G401 (cell line): ENCODE measurements at places on chromosomes 5 and 9. TPM values are rescaled to one million over a fixed set of nuclear protein-coding genes. Genes with fewer than 3 reads are reported as not detected.

The KLHL9 gene
- 5.0 and 6.7 TPM in 2 replicates for total RNA-seq

The GABRA1 gene
- total RNA-seq = not detected in 2 replicates

The ROR2 gene
- 1.4 and 3.2 TPM in 2 replicates for total RNA-seq

DNA sequence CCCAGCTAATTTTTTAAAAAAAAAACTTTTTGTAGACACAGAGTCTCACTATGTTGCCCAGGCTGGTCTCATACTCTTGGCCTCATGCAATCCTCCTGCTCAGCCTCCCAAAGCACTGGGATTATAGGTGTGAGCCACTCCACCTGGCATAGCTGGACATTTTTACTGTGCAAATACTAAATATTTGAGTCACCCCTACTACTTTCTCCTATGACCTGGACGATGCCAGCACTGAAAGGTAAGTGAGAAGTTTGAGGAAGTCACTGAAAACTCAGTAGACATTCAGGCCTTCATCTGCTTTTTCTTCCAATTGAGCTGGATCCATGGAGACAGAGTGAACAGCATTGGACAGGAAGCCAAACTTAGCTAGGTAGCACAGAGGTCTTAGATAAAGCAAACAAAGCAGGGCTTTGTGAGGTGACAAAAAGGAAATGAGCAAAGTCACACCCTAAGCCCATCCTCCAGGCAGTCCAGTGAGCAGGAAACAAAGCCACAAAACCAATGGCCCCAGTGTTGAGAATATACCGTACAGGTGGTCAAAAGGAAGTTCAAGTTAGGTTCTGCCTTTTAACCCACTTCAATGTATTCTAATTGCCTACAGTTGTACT is 192.6 kb upstream of the RASA1 start:
- no peak for DNase-seq

DNA sequence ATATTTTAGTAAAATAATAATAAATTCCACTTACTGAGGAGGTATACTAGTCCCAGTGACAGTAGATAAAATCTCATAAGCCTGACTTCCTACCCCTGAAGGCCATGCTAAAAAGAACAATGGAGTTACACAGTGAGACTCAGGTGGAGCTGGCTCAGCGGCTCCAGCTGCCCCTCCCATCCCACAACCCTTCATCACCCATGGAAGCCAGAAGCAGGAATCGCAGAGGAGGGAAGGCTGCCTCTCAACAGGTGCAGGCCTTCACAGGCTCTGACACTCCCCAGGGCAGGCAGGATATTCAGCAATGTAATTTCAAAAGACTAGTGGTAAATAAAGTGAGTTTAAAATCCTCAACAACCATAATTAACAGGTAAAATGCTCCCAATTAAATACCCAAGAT is 67.5 kb downstream of the FANCC start:
- no peak for DNase-seq
